ENCODE measurements at places on chromosomes 6 and 20.

- DNase-seq: no peak
Observed at GRCh38 chr6:43468748-43469681, 8.4 kb upstream of the TJAP1 start.

- DNase-seq: no peak
Observed at GRCh38 chr20:21511850-21512633, 1.8 kb downstream of the NKX2-2 start.

DNA sequence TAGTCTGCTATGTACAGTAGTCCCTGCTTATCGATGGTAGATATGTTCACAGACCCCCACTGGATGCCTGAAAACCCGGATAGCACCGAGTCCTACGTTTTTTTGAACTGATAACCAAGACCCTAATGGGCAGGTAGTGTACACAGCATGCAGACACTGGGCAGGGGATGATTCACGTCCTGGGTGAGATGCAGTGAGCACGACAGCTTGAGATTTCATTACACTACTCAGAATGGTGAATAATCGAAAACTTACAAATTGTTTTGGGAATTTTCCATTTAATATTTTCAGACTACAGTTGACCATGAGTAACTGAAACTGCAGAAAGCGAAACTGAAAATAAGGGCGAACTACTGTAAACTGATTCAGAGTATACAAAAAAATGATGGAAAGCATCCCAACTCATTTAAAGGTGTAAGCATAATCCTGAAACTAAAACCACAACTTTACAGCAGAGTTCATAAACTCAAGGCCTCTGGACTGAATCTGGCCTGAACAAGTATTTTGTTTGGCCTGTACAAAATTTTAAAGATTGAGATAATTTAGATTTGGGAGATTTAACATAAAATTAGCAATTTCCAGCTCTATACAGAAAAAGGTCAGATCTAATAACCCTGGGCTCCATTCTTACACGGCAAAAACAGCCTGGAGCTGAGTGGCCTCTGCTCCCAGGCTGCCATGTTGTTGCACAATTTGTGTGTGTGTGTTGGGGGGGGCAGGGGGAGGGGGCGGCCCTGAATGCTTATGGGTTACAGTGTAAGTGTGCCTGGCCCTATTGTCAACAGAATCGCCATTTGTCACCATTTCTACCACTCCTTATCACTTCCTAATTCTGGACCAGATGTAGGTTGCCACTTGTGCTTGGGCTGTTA lies 34.9 kb downstream of the RNF24 start:
- no peak for DNase-seq

DNA sequence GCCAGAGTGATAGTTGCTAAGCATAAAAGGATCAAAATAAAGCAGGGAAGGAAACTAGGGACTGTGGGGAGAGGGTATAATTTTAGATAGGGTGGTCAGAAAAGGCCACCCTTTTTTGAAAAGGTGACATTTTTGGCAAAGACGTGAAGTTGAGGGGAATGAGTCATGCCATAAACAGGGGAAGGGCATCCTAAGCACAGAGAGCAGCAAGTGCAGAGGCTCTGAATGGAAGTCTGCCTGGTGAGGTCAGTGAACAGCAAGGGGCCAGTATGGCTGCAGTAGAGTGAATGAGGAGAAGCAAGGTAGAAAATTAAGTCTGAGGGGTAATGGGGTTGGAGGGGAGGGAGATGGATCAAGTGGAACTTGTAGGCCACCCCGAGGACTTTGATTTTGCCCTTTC lies 2.4 kb downstream of the KLC4 start:
- no peak for DNase-seq

- no peak for DNase-seq
Observed at GRCh38 chr20:62480318-62480717, 4.5 kb upstream of the GATA5 start.

DNA sequence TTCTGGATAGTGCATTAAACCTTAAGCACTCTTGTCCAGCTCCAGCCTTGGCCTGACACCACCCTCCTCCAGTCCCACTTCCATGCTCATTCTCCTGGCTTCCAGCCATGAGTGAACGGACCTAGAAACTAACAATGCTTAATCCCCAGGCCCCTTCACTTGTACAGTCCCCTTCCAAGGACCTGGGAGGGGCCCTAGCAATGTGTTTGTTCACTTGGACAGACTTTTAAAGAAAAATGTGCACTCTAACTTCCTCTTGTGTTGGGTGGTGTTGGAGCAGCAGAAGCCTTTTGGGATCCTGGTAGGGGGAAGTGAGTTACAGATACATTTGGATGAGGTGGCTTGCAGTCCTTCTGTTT lies 48.9 kb upstream of the CCN6 start:
- DNase-seq: no peak

- DNase-seq: no peak
Observed at GRCh38 chr20:50116368-50116999, 3.5 kb upstream of the UBE2V1 start.

GRCh38 chr6:42735976-42736375 lies 9.9 kb downstream of the TBCC start:
- no peak for DNase-seq

DNA sequence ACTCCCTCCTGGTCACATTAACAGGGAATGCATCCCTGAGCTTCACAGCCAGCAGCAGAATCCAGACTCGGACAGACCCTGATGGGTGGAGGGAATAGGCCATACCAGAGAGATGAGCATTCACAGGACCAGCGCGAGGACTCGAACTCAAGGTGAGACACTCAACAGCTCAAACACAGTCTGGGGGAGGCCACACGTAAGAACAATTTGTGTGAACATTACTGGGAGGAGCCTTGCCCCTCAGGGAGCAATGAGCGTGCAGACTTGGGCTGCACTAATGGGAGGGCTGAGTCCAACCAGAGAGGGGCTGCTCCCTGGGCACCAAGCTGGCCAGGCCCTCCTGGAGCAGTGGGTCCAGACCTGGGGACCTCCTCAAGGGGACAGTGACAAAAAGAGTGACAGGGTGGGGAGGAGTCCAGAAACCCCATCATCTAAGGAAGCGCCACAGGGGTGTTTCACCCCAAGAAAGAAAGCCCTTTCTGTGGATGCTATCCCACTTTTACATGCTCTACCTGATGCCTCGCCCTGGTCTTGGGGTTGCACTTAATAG lies 118.4 kb downstream of the MRPL14 start:
- no peak for DNase-seq

- DNase-seq: no peak
Observed at GRCh38 chr20:41287327-41287726, 30.2 kb downstream of the ZHX3 start.

DNA sequence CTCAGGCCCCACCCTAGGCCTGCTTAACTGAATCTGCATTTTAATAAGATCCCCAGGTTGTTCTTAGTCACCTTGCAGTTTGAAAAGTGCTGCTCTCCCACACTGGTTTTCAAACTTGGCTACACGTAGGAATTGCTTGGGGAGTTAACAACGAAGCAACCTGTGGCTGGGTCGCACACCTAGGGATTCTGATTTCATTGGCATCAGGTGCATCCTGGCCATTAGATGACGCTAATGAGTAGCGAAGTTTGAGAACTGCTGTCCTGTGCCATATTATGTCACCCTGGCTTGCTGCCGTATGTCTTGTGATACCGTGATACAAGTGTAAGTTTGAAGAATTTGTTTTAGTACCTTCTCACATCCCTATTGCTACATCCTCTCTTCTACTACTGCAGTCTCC lies 28.2 kb upstream of the FUCA2 start:
- DNase-seq: no peak

DNA sequence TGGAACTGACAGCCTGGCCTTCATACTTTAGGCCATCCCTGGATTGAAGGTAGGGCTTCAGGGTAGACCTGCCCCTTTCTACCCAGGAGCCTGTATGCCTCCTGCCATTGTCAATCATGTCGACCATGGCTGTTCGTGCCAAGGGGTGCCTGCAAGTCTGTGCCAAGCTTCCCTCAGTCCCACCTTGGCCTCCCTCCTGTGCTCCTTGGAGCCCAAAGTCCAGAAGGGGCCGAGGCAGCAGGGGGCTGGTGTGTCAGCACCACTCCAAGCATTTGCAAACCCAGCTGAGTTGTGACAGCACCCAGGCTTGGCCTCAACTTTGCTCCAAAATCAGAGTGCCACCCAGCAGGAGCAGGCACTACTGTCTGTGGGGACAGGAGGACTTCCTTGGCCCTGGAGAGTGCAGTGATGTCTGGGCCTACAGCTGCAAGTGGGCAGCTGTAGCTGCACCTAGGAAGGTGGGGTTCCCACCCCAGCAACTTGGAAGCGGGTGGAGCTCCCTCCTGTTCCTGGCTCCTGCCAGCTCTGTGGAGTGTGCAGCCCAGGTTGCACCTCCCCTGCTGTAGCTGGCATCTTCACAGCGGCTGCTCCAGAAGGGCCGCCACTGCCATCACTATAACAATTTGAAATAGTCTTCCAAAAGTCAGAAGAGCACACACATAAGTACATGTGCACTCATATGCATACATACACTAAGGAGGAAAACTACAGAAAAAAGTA lies 1719.3 kb downstream of the HACE1 start:
- DNase-seq: no peak
